Brain microvascular endothelial cell (primary cell): ENCODE measurements at places on chromosomes 3 and 15.

DNA sequence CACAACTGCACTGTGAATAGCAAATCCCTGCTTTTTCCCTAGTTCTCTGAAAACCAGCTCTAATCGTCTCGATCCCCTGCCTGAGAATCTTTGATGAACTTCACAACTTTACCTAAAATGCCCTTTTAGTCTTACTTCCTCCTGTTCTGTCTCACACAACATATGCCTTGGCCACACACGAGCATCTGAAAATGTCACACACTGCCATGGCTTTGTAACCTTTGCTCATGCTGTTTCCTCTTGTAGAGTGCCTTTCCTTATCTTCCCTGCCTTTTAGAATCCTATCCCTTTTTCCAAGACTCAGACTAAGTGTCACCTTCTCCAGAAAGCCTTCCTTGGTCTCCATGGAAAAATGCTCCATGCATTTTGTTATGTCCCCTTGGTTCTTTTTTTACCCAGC, 71.4 kb upstream of the HACD2 start:
- no peak for DNase-seq

DNA sequence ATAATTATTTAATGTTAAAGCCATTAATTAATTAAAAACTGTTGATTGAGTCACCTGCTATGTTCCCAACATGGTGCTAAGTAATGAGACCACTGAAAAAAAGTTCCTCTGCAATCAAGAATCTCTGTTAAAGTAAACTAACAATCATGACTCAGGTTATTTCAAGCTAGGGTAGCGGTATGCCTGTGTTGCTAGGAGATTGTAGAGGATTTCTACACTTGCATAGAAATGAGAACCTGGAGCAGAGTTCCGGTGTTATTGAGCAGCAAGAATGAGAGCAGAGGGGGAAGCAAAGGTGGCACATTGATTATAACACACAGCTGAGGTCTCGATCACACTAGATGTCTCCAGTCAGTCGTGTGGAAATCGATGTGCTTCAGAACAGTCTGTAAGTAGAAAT, 41.4 kb downstream of the C3orf85 start:
- no peak for DNase-seq

DNA sequence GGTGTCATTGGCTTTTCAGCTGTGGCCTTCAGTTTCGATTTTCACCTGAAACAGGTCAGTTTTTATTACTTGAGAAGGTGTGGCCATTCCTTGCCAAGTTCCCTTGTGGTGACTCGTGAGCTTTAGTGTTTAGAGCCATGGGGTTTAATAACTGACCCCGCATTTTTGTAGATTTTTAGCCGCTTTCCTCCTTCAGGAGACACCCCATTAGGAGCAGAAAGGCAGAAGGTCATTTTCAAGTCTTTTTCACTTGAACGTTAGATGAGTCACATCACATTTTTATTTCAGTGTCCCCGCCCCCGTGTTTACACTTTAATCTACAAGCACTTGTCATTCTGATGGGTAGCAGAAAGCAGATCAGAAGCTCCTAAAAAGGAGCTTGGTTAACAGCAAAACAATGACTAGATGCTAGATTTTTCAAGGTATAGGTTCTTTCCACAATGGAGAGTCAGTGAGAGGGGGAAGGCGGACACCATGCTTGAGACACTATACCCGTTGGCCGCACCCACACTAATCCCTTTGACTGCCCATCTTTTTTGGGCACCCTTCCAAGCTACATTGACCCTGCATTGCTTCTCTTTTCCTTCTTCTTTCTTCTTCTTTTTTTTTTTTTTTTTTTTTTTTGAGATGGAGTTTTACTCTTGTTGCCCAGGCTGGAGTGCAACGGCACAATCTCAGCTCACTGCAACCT, 132.7 kb downstream of the GHSR start:
- DNase-seq: peak; percentile 66

- no peak for DNase-seq
Observed at GRCh38 chr3:53803124-53803815, 42.9 kb downstream of the CHDH start.

- DNase-seq: no peak
Observed at GRCh38 chr3:19632099-19633074, 301.6 kb downstream of the EFHB start.

- no peak for DNase-seq
Observed at GRCh38 chr15:60994963-60995475, 234.1 kb downstream of the RORA start.

- no peak for DNase-seq
Observed at GRCh38 chr3:9800529-9800928, 7.6 kb downstream of the ARPC4 start.

- peak; percentile 70 for DNase-seq
Observed at GRCh38 chr15:82108489-82109078, 62.8 kb upstream of the MEX3B start.

GRCh38 chr15:36495456-36495991, 83.9 kb upstream of the CDIN1 start:
- no peak for DNase-seq

- no peak for DNase-seq
Observed at GRCh38 chr3:102514241-102514640, 79.4 kb downstream of the ZPLD1 start.

DNA sequence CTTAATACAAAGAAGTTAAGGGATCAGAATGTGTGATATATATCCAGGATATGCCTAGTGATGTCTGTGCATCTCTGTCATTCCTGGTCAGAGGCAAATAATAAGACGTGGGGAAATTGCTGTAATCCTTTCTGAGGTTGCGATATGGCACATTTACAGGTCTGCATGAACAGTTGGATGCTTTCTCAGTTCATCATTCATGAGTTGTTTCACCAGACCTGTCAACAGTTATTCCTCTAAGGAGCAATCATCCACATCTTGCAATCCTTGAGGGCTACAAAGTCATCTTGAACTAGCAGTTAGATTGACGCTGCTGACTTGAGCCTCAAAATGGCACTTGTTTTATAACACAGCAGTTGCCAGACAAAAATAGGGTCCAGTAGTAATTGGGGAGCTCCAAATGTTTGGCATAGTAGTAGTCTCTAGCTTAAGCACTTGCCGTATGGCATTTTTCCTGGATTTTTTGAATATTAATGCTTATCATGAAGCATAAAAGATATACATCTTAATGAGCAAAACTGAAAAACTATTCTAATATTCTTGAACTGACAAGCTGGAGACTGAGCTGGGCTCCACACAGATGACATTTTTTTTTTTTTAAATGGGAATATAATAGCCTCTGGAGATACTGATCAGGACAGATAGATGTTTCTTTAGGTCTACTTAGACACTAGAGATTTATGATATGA, 761.7 kb downstream of the VGLL3 start:
- DNase-seq: no peak

DNA sequence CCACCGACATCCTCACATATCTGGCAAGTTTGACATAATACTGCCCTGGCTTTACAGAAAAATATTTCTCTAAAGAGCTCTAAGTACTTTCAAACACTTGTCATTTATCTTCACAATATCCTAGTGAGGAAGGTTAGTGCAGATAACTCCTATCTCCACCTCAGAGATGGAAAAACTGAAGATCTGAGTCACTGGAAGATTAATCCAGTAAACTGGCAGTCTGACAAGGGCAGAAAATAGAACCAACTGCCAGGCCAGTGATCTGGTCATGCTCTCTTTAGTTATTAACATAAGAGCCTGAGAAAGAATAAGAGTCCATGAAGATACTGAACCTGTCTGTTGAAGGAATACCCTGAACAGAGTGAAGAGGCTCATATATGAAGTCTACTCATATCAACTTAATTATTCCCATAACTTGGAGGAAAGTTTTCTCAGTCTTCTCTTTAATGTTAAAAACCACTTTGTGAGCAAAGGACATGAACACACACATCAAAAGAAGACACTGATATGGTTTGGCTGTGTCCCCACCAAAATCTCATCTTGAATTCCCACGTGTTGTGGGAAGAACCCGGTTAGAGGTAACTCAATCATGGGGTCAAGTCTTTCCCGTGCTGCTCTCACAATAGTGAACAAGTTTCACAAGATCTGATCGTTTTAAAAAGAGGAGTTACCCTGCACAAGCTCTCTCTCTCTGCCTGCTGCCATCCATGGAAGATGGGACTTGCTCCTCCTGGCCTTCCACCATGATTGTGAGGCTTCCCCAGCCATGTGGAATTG, 61.4 kb downstream of the GOLIM4 start:
- DNase-seq: peak; percentile 67

DNA sequence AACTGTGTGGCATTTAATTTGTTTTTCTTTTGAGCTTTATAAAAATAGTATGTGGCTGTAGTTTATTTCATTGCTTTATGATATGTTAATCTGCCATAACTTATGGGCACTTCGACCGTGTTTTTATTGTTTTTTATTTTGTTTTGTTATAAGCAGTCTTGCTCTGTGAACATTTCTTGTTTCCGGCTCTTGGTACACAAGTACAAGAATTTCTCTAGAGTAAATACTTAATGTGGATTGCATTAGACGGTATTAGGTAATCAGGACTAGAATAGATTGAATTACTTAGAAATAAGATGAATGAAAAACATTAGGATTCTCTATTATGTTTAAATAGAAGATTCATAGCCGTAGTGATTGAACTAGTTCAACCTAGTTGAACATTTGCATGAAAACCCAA, 2.1 kb downstream of the ZFAND6 start:
- no peak for DNase-seq

DNA sequence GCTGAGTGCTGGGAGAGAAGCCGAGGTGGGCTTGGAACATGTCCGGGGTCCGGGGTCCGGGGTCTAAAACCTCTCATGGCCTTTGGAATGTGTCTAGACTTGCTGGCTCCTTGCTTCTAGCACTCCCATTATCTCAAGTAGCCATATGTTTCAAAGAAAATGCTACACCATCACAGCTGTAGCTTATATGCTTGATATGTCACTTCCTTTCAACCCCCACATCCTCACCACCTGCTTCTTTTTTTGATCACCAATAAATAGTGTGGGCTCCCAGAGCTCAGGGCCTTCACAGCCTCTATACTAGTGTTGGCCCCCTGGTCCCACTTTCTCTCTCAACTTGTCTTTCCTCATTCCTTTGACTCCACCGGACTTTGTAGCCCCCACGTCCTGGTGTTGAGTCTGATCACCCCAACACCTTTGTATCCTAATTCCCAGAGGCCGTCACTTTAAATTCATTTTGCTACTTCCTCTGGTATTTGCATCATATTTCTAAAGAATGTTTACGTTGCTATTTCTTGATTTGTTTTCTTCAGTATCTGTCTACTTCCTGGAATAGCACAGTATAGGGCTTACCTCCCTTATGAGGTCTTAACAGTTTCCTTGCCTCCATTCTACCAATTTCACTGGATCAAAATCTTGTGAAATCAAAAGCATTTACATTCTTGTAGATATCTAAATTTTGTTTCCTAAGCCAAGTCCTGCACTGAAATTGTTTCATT, 71.9 kb upstream of the CHRNB4 start:
- DNase-seq: no peak

DNA sequence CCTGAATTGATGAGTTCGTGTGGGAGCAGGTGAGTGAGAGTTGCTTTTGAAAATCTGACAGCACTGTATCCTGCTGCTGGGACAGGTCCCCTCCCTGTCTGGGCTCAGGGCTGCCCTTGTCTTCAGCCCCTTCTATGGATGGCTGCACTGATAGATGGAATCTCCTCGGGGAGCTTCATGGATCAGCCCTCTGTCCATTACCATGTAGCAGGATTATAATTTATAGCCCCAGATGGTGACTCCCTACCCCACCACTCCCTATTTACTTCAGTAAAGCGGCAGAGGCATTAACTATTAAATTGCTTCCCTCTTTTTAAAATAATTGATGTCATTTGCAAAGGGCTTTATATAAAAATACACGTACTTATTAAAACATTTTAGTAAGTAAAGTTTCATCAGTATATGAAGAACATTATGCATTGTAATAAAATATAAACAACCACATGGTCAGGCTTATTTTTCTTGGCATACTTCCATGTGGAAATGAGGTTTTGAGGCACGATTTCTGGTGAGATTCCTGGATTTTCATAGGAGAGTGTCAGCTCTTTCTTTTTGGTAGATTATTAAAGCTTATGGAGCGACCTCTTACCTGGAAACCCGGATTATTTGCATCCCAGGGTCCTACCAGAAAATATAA, 38.5 kb downstream of the MAP3K13 start:
- DNase-seq: no peak

GRCh38 chr15:38707802-38708671, 143.4 kb upstream of the RASGRP1 start:
- DNase-seq: peak; percentile 63

DNA sequence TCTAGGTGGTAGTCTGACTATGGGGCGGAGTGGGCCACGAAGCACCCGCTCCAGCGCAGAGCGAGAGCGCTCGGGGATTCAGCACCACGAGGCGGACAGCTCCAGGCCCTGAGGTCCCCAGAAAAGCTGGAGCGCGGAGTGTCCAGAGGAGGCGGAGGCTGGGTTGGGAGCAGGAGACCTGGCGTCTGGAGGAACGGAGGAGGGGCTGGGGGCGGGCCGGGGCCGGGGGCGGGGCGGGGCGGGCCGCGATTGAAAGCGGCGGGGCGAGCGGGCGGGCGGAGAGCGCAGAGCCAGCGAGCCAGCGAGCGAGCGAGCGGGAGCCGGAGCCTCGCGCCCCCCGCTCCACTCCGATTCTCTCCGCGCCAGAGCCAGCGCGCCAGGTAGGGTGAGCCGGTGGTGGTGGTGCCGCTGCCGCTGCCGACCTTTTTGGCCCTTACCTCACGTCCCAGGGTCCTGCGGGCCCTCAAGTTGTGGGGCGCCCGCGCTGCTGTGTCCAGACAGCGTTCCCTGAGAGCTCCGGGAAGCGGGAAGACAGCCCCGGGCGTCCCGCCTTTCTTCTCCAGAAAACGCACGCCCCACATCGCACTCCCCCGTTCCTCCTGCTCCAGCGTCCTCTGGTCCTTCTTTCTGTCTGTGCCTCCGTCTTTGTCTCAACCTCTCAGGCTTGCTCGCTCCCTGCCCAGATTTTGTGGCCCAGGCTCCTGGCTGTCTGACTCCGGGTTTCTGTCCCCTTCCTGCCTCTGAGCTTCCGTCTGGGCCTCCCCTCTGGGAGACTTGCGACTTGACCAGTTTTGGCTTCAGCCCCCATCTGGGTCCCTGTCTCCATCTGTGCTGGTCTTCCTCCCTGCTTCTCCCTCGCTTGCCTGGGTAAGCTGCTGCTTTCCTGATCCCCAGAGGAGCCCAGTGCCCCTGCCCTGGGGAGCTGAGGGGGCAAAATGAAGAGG, at the start of gene GRM2:
Gene GRM2, plus strand, starts transcription at position 281 of the 944 bp plus-strand sequence. CDS start 1,916 bp downstream, outside the sequence.
- DNase-seq: peak; percentile 77

GRCh38 chr15:75727031-75727531, 14.4 kb upstream of the CSPG4 start:
- no peak for DNase-seq

GRCh38 chr3:69182588-69183316, 60.4 kb upstream of the LMOD3 start:
- DNase-seq: peak; percentile 92

GRCh38 chr3:87996882-87997281, 61.9 kb downstream of the CGGBP1 start:
- DNase-seq: no peak

GRCh38 chr3:53544357-53544756, 49.9 kb downstream of the CACNA1D start:
- DNase-seq: no peak

GRCh38 chr3:67437090-67437489, 217.3 kb downstream of the SUCLG2 start:
- DNase-seq: no peak

DNA sequence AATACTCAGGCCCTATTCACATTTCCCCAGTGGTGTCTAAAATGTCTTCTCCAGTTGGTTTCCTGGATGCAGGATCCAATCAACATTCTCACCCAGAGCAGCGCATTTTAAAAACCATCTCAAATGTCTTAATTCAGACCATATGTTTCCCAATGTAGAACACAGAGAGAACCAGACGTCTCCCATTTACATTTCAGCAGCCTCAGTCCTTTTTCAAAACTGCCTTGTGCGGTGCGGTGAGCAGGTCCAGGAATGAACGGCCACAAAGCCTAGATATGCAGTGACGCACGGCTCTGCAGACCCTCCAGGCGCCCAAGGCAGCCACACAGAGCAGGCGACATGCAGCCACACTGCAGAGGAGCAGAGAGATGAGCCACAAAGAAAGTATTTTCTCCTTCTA, 66.1 kb upstream of the MEX3B start:
- DNase-seq: no peak
